ENCODE measurements at places on chromosomes 11 and 22.

DNA sequence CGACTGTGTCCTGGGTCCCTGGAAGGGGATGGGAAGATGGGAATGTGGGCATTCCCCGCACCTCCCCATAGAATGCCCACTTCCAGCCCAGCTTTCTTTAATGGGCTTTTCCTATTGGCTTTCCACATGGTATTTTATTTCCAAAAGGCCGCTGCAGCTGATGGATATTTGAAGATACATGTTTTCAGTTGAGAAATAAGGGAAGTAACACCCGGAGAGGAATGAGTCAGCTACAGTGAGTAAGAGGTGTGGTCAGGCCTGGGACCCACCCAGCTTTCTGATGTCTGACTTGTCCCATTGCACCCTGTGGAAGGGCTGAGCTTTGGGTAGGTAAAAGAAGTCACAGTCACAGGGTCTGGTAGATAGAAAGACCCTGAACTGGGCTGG, 476.9 kb downstream of the MIAT start:
- no peak for DNase-seq

DNA sequence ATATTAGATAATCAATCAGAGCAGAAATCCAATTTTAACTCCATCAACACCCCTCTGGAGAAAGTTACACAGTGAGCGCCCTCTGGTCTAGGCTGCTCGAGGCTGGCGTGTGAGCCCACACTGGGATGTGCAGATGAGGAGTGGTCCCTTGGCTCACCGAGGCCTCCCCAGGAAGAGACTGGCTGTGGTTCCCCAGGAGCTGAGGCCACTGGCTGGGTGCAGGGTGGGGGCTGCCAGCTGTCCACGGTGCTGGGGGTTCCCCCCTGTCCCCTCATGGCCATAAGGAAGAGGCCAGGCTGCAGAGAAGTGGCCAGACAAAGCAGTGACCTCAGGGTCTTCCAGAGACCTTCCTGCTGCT, 750.7 kb downstream of the BRD1 start:
- DNase-seq = no peak

DNA sequence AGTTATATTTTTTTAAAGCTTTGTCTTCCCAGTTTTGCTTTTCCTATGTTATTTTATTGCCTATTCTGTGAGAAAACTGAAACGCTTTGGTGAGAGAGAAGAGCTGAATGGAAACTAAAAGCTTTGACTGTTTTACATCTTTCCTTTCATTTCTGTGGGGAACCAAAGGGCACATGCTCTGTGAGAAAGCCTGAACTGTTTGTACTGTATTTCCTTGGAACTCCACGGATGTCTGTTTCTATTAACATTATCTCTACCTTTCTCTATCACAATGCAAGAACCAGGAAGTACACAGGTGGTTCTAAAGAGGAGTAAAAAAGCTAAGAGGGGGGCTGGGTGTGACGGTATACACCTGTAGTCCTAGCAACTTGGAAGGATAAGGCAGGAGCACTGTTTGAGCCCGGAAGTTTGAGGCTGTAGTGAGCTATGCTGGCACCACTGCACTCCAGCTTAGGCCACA, 43.8 kb downstream of the CELF1 start:
- no peak for DNase-seq

DNA sequence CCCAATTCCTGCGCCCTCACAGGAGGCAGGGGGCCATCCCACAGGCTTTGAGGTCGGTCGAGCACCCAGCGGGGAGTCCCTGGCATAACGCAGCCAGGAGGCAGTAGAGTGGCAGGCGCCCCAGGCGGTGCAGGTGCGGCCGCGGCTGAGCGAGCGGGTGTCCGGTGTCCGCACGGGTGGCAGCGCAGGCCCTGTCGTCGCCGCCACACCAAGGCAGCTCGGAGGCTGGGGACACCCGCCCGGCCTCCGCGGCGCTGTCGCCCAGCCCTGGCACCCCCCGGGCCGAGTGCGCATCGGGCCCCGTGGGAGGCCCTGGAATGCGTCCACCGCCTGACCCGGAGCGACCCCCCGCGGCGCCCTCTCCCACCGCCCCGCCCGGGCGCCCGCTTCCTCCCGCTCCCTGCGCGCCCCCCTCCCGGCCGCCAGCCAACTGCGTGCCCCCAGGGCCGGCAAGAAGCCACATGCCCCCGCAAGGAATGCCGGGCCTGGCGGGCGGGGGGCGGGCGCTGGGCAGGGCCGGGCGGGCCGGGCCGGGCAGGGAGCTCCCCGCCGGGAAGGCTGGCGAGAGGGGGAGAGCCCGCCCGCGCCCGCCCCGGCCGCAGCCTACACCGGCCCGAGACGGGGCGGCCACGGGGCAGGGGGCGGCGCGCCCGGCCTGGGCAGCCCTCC, 33.9 kb downstream of the PRDM11 start:
- no peak for DNase-seq

DNA sequence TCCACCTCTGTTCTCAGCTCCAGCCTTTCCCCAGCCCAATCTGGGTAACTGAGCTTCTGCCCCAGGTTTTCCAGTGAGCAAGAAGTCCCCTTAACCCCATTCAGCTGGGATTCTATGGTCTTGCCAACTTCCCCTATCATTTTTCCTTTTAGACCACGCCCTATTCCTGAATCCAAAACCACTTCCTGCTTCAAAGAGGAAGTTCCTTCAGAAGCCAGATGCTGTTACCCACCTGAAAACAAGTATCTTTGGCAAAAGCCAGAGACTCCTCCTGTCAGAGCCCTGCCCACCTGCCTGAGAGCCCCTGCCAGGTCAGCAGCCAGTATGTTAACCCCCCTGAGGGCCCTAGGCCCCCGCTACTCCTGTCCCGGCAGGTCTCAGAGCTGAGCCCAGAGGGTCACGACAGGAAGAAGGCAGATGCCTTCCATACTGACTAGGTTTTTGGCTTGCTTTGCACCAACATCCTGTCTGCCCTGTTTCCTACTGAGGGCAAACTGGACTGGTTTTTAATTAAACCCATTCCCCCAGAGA, 20.3 kb upstream of the MICAL2 start:
- no peak for DNase-seq

- DNase-seq = no peak
These were observed 198.2 kb upstream of the POU2AF2 start for GRCh38 chr11:111047374-111047773.

- no peak for DNase-seq
These were observed 11.2 kb downstream of the SYT7 start for GRCh38 chr11:61569701-61570100.

GRCh38 chr11:18495271-18495670, 31.5 kb downstream of the TSG101 start:
- DNase-seq = no peak

- DNase-seq = no peak
These were observed 2.0 kb downstream of the SYT12 start for GRCh38 chr11:67024966-67025365.

- no peak for DNase-seq
These were observed 20.3 kb upstream of the NLRP6 start for GRCh38 chr11:257766-258493.

DNA sequence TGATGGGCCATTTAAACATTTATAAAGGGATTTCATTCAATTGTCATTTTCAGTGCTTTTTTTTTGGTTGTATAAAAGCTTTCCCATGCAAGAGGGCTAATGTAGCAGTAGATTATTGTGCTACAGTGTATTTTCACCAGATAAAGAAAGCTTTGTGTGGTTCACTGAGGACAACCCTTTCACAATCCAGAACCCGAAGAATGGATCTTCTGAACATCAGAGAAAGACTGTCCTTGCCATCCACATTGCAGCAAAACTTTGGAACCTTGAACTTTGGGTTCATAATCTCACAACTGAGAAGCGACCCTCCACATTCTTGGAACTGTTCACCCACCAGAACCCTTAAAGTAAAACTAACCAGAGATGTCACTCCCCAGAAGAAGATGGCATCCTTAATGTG, 9.3 kb downstream of the APOBEC3H start:
- no peak for DNase-seq

DNA sequence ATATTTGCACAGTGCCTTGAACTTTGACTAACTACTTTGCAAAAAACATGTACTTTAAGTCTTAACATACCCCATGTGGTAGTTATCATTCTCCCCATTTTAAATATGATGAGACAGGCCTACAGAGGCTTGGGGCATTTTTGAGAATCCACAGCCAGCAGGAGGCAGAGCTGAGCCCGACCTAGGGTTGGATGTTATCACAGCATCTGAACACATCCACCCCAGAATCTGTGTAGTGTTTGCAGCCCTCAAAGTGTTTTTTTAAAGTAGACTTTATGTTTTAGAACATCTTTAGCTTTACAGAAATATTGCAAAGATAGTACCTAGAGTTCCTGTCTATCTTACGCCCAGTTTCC, 17.6 kb downstream of the OTOG start:
- no peak for DNase-seq

DNA sequence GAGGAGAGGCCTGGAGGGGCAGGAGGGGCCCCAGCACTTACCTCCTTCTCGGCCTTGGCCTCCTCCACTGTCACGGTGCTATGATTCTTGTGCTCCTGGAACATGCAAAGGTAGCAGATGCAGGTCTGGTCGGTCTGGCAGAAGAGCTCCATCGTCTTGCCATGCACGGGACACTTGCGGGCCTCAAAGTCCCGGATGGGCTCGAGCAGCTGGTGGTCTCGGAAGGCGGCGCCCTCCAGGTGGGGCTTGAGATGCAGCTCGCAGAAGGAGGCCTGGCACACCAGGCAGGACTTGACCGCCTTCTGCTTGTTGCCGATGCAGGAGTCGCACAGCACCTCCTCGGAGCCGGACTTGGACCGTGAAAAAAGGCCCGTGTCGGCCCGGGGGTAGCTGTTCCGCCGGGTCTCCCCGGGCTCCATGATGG, 714 bp downstream of the TRIM29 start:
- DNase-seq = peak; percentile 57

DNA sequence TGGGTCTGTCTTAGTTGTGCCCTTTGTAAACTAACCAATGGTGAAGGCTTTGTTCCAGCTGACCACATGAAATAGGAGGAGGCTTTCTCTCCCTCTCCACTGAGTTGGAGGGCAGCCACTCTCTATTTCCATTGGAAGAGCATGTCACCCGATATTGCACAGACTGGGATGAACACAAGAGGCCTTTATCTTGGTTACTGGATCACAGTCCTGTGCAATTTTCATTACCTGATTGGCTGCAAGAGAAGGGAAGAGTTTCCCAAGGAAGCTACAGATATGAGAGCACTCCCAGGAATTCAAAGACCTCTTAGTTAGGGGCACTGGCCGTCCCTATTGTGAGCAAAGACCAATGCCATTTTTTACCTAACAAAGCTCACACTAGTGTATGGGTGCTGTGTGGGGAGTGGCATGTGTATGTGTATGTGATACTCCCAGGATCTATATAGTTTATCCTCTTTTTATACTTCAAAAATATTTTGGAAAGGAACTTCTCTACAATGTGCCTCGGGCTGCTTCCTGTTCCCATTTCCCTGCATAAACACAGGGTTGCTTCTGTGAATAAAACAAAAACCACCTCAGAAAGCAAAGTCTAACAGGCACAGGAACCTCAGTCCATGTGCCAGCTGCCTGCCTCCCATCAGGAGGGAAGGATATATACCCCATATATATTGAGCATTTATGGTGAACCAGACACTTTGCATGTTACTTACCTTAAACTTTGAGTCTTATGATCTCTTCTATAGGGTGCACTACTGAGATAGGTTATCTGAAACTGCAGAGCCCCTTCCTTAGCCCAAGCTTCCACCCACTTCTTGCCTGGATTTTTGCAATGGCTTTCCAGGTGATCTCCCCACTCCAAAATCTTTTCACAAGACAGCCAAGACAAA, 126.5 kb downstream of the RASSF10 start:
- DNase-seq = no peak

DNA sequence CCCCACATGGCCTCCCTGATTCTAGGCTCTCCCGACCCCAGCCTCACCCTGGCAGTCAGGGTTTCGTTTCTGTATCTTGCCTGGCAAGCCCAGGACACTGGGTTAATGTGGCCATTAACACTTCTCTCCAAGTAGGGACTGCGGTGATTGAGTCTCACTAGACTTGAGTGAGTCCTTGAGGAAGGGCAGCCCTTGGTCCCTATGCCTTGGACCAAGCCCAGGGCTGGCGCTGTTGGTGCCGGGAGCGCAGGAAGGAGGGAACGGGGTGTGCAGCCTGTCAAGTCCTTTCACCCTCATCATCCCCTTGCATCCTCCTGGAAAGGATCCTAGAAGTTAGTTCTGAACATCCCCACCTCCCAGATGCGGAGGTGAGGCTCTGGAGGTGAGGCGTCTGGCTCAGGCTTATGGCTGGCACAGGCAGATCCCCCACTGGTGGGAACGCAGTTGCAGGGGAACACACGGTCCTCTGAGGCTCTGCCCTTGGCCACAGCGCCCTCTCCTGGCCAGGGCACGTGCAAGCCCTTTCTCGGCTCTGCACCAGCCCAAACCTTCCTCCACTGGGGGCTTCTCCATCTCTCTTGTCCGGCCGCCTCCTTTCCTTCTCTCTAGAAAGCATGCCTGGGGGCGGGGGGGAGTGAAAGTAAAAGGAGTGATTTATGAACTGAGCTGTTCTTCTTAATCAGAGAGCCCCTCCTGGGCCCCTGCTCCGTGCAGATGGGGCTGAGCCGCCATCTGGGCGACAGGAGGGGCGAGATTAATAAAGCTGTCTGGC, 56.7 kb downstream of the TP53I11 start:
- no peak for DNase-seq
